ENCODE measurements at places on chromosomes 6 and 20.

DNA sequence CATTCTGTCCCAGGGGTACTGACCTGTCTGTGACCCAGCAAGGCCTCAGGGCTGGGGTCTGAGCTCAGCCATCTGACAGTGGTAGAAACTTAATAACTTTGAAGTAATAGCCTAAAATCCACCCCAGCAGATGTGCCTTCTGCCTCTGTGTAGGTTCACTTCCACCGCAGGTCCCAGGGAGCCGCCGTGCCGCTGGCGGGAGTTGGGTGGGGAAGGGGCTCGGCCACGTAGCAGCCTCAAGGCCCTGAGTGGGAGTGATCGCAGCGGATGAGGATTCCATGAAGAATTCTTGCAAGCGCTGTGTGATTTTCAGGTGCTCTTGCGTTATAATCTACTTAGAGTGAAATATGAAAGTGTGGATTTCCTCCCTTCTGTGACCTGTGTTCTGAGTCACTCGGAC lies 163.7 kb downstream of the DTNBP1 start:
- DNase-seq: no peak

DNA sequence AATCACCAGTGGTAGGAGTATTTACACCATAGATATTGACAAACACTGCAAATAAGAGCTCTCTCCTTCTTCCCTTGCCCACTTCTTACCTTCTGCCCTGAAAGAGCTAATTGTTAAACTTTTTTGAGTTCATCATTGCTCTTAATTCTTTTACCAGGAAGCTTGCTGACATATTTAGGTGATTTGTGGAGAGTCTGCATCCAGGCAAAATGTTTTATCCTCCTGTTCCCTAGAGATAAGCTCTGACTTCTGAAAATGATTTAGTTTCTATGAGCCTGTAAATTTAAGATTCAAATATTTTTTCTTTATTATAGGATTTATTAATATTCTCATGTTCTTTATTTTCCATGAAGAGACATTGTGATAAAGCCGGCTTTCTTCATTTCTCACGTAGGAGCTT lies 81.5 kb downstream of the ADGRB3 start:
- DNase-seq: no peak

DNA sequence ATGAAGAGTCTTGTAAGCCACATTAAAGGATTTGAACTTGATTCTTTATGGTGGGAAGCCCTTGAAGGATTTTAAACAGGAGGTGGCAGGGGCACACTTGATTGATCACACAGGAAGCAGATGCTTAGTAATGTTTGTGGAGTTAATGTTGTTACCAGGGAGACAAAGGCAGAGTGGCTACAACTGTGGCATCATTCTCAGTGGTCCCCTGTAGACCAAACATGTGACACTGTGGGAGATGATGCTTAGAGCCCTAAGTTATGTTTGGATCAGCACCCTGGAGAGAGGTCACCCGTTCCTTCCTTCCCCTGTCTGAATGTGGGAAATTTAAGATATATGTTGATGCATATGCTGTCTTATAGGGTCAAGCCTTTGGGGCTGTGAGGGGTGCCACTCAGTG lies 53.2 kb downstream of the EIF2S2 start:
- peak; percentile 26 for DNase-seq

- peak; percentile 66 for DNase-seq
These were observed 125.8 kb downstream of the MCHR2 start for GRCh38 chr6:99868074-99868702.

DNA sequence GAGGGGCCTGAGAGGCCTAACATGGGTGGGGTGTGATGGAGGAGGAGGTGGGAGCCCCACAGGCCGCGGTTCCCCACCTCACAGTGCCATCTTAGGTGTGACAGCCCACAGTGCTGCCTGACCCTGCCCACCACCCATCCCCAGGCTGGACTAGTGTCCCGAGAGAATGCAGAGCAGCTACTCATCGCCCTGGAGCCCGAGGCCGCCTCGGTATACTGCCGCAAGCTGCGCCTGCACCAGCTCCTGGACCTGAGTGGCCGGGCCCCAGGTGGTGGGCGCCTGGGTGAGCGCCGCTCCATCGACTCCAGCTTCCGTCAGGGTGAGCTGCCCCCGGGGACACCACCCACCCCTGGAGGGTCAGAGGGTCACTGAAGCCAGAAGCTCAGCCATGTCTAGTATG lies 15.6 kb downstream of the HSPA12B start:
- no peak for DNase-seq

DNA sequence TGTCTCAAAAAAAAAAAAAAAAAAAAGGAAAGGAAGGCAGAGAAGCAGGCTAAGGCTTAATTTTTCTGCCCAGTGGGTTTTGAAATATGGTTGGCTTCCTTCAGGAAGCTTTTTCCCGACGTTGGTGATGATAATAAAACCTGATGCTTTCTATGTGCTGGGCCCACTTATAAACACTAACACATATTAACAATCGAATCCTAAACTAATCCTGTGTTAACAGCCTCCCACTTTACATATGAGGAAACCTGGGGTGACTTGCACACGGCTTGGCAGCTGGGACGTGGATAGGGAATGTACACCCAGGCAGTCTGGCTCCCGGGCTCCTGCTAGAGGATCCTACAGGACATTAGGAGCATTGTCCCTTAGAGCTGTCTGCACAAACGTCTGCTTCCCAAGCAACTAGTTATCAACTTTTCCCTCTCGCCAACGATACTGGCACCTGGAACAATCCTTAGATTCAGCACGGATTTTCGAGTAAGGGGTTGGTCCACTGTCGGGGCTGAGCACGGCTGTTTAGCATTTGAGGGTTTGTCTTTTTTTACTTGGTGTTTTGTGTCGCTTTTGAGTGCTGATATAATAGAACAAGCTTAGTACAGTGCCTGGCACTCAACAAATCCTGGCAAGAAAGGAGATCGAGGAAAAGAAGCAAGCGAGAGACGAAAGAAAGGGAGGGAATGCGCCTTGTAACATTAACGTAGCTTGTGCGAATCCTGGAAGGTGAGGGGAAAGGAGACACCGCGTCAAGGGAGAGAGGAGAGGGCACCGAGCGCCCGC lies 622 bp upstream of the KIZ start:
- DNase-seq: peak; percentile 51

- no peak for DNase-seq
These were observed 164.3 kb upstream of the RIN2 start for GRCh38 chr20:19593762-19594161.

DNA sequence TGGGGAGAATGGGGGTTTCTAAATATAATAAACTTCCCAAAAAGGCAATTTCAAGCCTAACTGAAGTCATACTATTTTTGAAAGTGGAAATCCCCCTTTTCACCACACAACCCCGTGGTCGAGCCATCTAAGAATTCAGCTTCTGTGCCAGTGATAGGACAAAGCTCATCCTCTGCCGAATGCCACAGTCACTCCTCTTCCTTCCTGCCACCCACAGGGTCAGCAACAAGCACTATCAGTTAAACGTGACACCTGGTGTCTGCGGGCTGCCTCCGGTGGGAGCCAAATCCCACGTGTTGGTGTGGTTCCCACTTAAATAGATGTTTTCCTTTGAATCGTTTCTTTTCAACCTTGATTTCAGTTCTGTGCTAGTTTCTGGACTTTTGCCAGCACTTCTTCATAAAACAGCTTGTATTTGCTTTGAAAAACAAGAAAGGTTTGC lies 60.7 kb downstream of the TNFAIP3 start:
- peak; percentile 46 for DNase-seq

DNA sequence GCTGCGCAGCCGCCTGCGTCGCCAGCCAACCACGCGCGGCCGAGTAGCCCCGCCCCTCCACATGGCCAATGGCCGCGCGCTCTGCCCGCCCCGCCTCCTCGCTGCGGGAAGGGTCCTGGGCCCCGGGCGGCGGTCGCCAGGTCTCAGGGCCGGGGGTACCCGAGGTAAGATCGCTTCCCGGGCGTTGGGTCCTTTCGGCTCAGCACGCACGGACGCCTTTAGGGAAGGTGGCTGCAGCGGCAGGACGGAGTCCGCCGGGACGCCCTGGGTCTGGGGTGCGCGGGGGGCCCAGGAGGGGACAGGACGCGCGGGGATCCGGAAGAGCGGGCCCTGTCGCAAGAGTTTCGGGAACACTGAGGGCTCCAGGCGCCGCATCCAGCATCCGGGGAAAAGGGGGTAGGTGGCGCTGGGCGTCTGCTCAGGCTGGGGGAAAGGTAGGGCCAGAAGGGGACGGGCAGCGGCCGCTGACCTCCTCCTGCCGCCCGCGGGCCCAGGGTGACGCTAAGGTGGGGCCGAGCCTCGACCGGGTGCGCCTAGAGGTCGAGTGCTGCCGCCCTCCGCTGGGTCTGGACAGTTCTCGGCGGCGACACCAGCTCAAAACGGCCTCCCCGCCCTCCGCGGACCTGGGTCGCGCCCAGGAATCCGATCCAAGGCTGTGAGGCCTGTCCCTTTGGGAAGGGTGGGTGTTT lies at the start of gene MAVS:
MAVS (plus strand) TSS at position 95 of the 689 bp plus-strand sequence. CDS start 7,791 bp downstream, outside the sequence.
- peak; percentile 79 for DNase-seq

DNA sequence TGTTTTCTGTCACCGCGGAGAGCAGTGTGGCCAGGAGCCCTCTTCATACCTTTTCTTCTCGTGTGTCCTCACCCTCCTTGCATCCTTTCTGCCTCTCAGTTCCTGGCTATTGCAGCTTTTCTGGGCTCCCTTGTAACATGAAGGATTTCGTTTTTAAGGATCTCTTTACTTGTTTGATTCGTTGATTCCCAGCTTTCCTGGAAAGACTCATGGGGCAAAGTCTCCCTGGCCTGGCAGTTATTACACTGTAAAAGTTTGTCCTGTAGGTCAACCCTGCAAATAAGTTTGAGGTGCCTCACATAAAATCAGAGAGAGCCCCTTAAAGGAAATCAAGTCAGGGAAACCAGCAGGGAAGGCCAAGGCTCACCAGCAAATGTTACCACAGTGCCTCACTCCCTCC lies 70.1 kb downstream of the ISM1 start:
- no peak for DNase-seq

- no peak for DNase-seq
These were observed 8.2 kb downstream of the CDC25B start for GRCh38 chr20:3804254-3804751.

- DNase-seq: no peak
These were observed 98.8 kb downstream of the BANF2 start for GRCh38 chr20:17798601-17799000.

- DNase-seq: peak; percentile 94
These were observed 68.7 kb upstream of the STMND1 start for GRCh38 chr6:17032988-17033634.

GRCh38 chr6:170102038-170102437 lies 188.8 kb downstream of the DLL1 start:
- DNase-seq: no peak

- DNase-seq: no peak
These were observed 181.8 kb downstream of the TAF4 start for GRCh38 chr20:61883857-61884393.

DNA sequence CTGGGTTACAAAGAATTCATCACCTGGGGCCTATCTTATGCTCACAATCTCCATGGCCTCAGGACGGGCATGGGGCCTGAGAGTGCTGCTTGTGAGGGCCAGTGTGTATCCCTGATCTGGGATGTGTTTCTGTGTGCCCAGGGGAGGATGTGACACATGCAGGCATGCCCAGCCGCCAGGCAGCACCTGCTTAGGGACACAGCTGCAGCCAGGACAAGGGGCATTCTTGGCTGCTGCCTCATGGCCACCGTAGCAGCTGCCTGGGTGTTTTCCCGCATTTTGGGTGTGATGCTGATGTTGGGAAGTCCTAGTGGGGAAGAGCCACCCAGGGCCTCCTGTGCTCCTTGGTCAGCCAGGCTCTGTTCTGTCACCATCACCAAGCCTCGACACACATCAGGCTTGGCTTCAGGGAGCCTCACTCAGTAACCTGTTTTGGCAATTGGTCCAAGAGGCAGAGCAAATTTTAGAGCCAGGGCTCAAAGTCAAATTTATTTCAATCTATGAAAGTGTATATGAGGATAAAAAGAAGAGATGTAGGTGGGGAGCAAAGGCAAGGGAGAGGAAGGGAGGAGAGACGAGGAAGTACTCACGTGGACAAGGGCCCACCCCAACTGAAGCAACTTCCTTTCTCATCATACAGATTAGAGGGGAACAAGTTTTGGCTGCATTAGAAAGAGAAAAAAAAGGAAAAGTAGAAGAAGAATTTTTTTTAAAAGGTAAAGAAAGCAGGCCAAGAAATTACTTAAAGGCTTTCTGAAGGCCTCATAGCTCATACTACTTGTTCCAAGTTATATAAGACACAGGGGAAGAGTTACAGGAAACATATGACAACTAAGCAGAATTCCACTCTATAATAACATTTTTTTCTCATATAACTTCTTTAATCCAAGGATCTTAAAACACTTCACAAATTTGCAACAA lies 269.9 kb upstream of the SUPT3H start:
- DNase-seq: no peak

DNA sequence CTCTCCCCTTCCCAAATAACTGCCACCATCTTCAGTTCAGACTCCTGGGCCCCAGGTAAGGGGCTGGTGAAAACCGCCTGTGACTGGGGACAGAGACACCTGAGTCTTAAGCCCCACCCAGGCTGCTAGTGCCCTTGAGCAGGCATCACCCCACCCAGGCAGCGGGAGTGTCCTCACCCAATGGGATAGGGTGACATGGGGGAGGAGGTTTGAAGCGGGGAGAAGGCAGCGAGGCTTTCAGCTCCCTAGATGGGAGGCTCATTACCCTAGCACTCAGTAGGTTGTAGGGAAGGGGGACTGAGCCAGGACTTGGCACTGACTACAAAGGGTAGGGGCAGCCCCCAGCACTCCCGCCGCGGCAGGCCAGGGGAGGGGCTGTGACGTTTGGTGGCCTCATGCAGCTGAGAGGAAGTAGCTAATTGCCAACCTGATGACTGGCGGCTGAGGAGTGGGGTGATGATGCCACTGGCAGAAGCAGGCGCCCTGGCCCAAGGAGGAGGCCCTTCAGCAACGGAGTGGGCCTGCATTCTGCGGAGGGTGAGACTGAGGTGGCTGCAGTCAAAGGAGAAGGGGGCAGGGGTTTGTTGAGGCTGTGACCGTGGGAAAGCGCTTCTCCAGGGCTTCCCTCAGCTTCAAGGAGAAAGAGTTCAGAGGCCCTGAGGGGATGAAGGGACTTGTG lies 126.9 kb downstream of the MRPL14 start:
- DNase-seq: peak; percentile 45

- no peak for DNase-seq
These were observed 15.3 kb upstream of the GPR63 start for GRCh38 chr6:96852605-96853004.

DNA sequence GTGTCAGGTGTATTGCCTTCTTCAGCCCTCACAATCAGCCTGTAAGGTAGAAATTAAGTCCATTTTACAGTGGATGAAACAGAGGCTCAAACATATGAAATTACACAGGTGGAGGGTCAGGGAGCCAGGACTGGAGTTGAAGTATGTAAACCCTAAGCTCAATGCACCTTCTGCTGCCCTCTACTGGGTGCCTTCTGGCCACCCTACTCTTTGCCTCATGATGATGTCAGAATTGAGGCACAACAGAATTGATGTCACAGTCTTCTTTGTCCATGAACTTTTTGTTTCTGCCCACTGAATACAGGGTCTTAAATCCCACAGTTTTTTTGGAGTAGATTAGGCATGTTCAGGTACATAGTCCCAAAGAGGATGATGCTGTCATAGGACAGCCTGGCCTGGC lies 400.8 kb upstream of the CHD6 start:
- no peak for DNase-seq

DNA sequence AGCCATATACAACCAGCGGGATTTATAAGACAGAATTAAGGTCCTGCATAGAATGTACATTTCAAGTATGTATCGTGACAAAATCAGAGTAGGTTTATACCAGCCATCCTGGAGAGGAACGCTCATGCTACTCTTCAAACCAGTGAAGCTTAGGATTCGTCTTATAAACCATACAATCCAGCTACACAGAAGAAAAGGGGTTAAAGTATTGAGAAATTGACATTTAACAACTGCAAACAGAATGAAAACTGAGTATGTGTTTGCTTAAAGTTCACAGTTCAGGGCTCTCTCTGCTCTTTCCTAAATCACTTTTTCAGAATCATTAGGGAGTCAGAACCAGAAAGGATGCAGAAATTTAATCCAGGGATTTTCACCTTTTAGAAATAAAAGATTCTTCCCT lies 17.9 kb downstream of the ADAT2 start:
- DNase-seq: no peak
